ENCODE measurements at places on chromosomes 1 and 21.

DNA sequence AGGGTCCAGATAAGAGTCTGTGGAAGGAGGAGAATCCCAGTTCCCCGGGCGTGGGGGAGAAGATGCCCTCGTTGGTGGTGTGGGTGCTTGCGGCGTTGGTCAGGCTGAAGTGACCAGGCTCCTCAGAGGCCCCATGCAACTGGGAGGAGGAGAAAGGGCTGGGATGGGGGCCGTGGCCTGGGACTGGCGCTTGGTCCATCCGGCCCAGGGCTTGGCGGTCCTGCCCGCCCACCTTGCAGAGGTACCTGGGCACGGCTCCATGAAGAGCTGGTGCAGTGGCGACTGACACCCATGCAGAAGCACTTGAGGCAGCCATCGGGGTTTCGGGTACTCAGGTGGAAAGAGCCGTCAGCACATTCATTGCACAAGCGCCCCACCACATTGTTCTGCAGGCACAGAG, 60.8 kb downstream of the HSPG2 start:
- DNase-seq = no peak

DNA sequence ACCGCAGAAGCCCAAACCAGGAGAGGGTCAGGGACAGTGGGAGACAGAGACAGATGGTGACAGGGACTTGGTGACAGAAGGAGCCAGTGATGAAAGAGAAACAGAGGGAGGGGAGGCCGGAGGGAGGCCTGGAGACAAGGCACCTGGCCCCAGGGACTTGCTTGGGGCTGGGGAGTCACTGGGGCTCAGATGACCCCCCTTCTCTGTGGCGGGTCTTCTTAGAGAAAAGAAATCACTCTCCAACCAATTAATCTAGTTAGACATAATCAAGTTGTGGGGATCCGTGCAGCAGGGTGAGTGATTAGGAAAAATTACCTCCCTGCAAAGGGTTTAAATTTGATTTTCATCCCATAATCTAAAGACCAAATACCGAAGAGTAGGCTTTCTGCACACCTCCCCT, 519.8 kb downstream of the PTPRU start:
- DNase-seq = no peak

GRCh38 chr1:1624443-1625403, 7.2 kb upstream of the MMP23B start:
- DNase-seq = no peak

- DNase-seq = no peak
These were observed 40.4 kb downstream of the CASZ1 start for GRCh38 chr1:10755970-10756521.

GRCh38 chr1:16979475-16980327, 719 bp downstream of the MFAP2 start:
- DNase-seq = no peak
